ENCODE measurements at places on chromosomes 7 and 10.

DNA sequence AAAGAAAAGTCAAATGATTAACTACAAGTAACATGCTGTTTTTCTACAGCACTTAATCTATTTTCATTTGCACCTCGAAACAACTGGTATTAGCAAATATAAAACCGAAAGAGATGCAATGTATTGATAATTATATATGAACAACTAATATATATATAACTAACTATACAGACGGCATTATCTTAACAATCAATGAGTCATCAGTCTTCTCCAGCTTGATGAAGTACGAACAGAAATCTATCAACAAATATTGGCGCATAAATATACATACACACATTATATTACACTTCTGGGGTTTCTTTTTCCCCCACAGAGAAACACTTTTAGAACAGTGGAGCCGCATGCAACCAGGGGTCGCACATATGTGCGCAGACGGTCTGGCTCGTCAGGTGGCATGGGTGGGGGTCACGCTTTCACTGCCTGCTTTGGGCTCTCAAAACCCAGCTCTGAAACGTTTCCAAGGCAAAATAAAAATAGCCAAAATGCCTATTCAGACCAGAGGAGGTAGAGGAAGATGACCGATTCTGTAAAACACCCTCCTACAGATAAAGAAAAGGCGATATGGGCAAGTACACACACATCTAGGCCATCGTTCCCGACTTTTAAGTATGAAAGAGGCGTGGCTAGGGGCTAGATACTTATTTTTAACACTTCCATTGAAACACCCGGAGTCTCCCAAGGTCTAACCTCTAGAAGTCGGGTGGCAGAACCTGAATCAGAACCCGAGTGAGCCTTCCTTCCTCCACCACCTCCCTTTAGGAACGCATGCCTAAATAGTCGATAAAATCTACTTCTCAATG lies 1.7 kb downstream of the ARHGAP12 start:
- DNase-seq, result no peak

DNA sequence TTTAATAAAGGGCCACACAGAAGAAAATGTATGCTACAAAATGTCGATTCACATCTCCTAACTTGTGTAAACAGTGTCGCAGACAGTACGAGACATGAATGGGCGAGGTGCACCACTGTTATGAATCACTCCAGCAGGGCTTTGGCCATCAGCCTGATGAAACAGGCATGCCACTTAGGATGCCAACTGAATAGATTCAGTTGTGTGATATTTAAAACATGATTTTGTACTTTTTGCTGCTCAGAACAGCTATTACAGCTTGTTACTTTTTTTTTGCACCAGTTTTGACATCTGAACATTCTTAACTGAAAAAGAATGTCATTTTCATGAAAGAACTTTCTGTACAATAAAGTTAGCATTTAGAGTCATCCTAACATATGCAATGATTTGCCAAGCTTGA lies 138.1 kb downstream of the VTI1A start:
- DNase-seq, result no peak

DNA sequence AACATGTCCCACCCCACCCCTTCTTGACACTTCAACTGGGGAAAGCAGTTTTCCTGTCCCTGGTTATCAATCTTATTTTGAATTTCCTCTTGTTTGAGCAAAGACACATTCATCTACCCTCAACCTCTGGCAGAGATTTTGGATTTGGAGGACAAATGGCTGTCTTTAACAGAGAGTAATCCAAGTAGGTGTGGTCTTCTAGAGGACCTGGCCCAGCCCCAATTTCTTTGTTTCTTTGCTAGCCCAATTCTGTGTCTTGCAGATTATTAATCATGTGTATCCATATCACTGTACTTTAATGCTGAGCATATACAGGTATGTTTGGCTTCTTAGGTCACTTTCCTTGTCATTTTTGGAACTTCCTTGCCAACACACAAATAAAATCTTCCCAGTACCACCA lies 58.8 kb upstream of the ADCY1 start:
- DNase-seq, result no peak

- peak; percentile 24 for DNase-seq
Measured at GRCh38 chr7:34091321-34091917, 186.1 kb downstream of the BMPER start.

GRCh38 chr10:43090664-43091063 lies 13.8 kb downstream of the RET start:
- no peak for DNase-seq

- DNase-seq, result no peak
Measured at GRCh38 chr7:904847-905246, 28.5 kb downstream of the GET4 start.

GRCh38 chr10:22761569-22762220 lies 47.3 kb upstream of the PIP4K2A start:
- no peak for DNase-seq

DNA sequence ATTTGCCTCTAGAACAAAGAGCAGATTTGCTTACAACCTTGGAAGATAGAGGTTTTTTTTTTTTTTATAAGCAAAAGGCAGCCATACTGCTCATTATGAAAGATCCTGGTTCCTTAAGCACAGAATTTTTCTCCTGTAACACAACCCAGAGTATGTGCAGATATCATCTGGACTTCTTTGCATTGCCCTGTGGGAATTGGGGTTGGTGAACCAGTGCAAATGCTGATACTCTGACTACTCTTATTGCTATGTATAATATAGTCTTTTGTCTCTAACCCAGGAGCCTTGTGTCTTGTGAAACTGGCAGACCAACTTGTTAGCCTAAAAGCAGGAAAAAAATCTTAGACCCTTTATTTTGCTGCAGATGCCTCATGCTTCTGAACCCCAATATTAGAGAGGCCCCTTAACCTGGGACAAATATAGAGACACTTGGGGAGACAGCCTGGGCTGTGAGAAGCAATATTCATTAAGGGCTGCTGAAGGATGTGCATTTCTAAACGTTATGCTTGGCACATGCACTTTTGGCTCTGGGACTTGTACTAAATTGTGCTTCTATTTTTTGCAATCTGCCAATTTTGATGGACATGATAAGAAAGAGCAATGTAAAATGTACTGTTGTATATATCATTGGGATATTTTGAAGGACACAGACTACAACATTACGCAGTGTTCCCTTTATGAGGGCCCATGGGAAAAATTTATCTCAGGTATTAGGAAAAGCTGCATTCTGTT lies 78.9 kb downstream of the ANLN start:
- no peak for DNase-seq

DNA sequence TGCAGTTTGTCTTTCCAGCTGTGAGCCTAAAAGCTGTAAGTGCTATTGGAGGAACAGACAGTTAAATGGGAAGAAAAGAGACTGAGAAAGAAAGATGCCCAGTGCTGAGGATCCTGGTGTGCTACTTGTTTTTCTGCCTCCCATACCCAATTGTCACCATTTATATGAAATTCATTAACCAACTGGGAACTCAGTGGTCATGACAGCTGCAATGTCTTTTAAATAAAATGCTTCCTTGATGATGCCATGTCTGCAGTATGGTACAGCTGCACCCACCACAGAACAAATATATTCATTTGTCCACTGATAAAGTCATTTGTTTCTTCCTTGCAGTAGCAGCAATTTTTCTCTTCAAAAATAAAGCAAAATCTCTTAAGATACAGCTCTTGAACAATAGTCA lies 15.6 kb upstream of the RTKN2 start:
- DNase-seq, result no peak

DNA sequence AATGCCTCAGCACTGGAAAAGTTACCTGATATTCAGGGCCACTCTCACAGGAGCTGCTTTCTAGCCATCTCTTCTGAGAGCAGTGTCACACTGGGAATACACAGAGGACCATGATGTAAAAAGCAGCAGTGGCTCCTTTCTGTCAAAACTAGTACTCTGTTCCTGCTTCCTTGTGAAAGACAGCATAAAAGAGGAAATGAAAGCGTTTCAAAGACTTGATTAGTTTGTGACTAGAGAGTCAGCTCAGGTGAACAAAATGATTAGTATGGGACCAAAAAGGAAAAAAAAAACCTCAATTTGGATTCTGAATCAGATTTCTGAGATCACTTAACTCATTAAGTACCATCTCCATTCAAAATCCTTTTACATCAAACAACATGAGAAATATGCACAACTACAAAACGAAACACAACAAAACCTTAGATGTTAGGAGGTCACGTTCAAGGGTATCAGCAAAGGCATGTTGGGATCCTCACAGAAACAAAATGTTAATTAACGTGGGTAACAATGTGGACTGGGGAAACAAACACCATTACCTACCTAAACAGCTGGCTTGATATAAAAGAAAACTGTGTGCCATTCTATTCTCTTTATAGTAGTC lies 103.7 kb downstream of the MACC1 start:
- peak; percentile 86 for DNase-seq

DNA sequence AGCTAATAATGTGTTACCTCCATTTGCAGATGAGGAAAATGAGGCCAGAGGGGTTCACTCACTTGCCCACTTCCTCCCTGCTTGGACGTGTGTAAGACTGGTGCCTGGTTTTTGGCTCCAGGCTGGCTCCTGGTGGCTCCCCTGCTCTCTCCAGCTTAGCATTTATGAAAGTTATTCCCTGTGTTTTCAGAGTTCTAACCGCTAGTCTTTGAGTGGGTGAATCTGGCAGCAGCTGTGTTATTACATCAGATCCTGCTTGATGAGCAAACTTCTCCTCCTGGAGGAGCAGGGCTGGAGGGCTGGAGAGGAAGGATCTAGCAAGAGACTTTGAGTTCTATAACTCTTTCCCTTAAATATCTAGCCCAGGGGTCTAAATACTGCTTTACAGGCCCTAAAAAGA lies 80.9 kb upstream of the AGBL3 start:
- DNase-seq, result peak; percentile 26

DNA sequence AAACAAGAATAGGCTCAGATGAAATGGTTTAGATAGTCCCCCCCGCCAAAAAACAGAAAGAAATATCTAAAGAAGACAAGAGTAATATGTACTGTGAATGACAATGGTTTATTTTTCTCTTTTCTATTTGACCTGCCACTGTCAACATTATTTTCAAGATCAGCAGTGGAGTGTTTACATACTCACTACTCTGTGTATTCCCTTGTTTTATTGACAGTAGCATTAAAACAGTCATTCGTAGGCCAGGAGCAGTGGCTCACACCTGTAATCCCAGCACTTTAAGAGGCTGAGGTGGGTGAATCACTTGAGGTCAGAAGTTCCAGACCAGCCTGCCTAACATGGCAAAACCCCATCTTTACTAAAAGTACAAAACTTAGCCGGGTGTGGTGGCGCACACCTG lies 245.3 kb upstream of the SLC26A5 start:
- DNase-seq, result no peak

GRCh38 chr10:71260622-71261325 lies 48.4 kb downstream of the UNC5B start:
- DNase-seq, result no peak

DNA sequence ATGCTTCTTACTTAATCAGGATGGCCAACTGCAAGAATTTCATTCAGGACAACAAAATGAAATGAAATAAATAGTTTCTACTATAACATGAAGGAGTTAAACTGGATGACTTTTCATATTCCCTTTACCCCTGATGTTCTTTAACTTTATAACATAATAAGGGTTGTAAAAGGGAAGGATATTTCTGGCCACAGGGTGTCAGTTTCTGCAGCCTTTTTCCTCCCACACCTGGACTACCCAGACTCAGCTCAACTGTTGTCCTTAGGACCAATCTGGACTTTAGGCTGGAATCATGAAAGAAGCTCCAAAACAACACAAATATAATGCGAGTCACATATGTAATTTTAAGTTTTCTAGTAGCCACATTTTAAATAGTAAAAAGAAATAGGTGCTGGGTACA lies 43.4 kb downstream of the PRPS1L1 start:
- DNase-seq, result no peak

- no peak for DNase-seq
Measured at GRCh38 chr7:138871065-138871813, 73.2 kb upstream of the ATP6V0A4 start.

GRCh38 chr7:27171637-27172314 lies 2.3 kb downstream of the HOXA10 start:
- DNase-seq, result no peak

GRCh38 chr7:140358412-140359051 lies 39.8 kb downstream of the SLC37A3 start:
- peak; percentile 73 for DNase-seq

Data from suppressor macrophage (primary cell).